ENCODE measurements at places on chromosomes 5 and 9. TPM values are rescaled to one million over a fixed set of nuclear protein-coding genes. Genes with fewer than 3 reads are reported as not detected.

Gene FSTL4
- not detected for total RNA-seq

Gene TEX48
- total RNA-seq: not detected

Gene SPATA31C1
- not detected for total RNA-seq

- H3K27ac ChIP-seq: no peak overlapping the region
- H3K27me3 ChIP-seq: peaks cover 2% of the 10 kb centered on the region
- no peak overlapping the region for H3K4me3 ChIP-seq
- peak; percentile 59 for DNase-seq
- H3K36me3 ChIP-seq: no peaks in the 10 kb centered on the region
Observed at GRCh38 chr9:134983074-134983473, 65.4 kb upstream of the FCN1 start.

- H3K36me3 ChIP-seq: no peaks in the 10 kb centered on the region
- no peaks in the 10 kb centered on the region for H3K4me1 ChIP-seq
- H3K4me3 ChIP-seq: no peak overlapping the region
- H3K27ac ChIP-seq: no peak overlapping the region
- DNase-seq: no peak
Observed at GRCh38 chr5:60066502-60066901, 173.0 kb upstream of the PDE4D start.

- no peak overlapping the region for H3K27ac ChIP-seq
- no peak for DNase-seq
Observed at GRCh38 chr9:106482733-106483132, 380.2 kb upstream of the ZNF462 start.

GRCh38 chr9:95750725-95751519 is 124.6 kb upstream of the ERCC6L2 start:
- H3K4me3 ChIP-seq: no peak overlapping the region
- H3K4me1 ChIP-seq: no peaks in the 10 kb centered on the region
- DNase-seq: no peak
- H3K36me3 ChIP-seq: no peaks in the 10 kb centered on the region
- no peaks in the 10 kb centered on the region for H3K27me3 ChIP-seq

DNA sequence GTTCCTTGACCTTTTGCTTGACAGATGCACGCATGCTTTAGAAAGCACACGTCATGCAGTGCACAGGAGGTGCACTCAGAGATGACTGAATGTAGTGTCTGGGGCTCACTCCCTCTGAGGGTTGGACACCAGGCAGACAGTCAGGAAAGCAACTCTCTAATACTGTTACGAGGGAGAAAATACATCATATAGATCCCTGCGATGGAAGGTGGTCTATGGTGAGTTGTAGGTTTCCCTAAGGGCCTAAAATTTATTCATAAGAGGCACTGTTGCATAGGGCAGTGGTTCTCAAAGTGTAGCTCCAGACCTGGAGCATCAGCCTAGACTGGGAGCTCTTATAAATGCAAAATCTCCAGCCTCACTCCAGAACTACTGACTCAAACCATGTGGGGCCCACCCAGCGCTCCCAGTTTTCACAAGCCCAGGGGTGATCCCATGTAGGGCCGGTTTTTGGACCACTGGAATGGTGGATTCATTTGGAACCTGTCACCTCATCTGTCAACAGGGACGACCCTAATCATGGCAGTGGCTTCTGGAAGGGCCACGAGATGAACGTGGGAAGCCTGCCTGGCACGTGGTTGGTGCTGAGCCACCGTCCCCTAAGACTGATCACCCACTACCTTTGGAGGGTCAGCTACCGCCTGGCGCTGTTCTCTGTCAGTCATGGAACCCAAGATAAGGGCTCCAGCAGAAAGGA is 16.8 kb upstream of the PHF19 start:
- no peaks in the 10 kb centered on the region for H3K36me3 ChIP-seq
- no peaks in the 10 kb centered on the region for H3K27me3 ChIP-seq
- H3K4me3 ChIP-seq: no peak overlapping the region
- DNase-seq: no peak
- H3K27ac ChIP-seq: peak overlapping the region; percentile 86

- DNase-seq: no peak
- no peak overlapping the region for H3K4me3 ChIP-seq
- no peaks in the 10 kb centered on the region for H3K4me1 ChIP-seq
- H3K36me3 ChIP-seq: no peaks in the 10 kb centered on the region
Observed at GRCh38 chr5:141411575-141411974, 1.2 kb upstream of the PCDHGA10 start.

DNA sequence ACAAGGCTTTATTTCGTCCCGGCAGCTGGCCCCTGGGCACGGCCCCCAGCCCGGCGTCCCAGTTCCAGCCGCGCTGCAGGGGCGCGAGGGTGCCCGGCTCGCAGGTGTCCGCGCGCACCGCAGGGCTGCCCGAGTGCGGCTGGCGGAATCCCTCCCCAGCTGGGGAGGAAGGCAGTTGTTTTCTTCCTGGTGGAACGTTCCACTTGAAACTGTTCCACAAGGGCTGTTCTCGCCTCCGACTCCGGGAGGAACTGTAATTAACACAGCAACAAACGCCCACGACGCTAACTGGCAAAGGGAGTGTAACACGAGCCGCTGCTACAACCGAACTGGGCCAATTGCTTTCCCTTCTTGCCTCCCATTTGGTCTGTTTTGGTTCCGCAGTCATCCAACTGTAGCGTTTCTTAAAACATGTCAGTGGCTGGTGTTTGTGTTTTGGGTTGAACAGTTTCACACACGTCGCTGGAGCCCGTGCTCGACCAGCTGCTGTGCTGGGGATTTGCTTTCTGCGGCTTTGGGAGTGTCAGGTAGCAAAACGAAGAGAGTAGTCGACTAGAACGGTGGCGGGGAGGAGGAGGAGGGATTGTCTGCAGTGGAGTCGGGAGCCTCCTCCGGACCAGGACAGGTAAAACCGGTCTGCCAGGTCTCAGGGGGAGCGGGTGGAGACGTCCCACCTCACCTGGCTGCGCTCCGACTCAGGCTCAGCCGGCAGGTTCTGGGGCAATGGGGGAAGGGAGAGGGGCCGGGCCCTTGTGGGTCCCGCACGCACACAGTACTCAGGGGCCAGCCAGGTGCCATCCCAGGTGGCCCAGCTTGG is 131.6 kb upstream of the NIPBL start:
- peak overlapping the region; percentile 43 for H3K27ac ChIP-seq
- peaks cover 16% of the 10 kb centered on the region for H3K4me1 ChIP-seq

GRCh38 chr9:26888271-26888670 is 4.3 kb downstream of the CAAP1 start:
- H3K36me3 ChIP-seq: peaks cover 15% of the 10 kb centered on the region
- no peak for DNase-seq
- no peaks in the 10 kb centered on the region for H3K27me3 ChIP-seq
- no peak overlapping the region for H3K4me3 ChIP-seq

Measured in sigmoid colon (tissue), 7 donors.